ENCODE measurements at places on chromosomes 3 and 15.

DNA sequence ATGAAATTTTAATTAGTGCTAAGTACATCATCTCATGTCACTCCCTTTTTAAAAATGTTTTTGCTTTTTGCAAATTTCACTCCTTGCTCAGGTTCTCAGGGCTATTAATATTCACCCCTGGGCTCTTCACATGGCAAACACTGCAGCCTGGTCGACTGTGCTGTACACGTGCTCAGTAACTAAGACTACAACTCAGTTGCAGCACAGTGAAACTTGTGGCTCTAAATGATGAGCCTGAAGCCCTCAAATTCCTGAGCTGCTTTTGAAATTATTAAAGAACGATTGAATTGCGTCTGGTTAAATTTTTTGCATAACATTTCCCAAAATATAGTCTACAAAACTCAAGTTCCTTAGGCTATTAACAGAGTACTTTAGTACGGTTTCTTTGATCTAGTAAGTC lies 159.3 kb upstream of the C2CD4B start:
- no peak for DNase-seq

DNA sequence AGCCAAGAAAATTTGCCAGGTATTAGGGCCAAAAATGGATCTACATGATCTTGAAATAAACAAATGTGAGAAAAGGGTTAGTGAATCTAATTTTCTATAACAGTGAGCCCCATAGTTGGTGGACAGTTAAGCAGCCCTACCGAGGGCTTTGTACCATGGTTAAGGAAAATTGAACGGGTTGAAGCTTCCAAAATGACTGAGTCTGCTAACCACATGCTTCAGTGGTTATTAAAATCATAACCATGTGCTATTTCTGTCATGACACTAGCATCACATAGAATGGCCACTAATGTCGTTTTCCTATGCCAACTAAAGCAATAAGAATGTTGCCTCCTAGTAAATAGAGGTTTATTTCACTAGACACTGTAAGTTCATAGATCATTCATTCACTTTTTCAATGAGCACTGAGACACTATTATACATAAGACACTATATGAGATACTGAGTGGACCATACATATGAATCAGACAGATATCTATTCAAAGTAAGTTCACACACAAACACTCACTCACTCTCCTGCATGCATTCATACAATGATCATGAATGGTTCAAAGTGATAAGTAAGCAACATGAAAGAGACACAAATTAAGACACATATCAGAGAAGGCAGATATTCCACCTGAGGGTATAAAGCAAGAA lies 4.3 kb downstream of the SST start:
- DNase-seq = no peak

GRCh38 chr15:52262364-52262763 lies 33.2 kb downstream of the MYO5C start:
- DNase-seq = no peak

- DNase-seq = no peak
Observed at GRCh38 chr3:130527426-130527825, 10.4 kb downstream of the COL6A6 start.

GRCh38 chr15:57589754-57590153 lies 1.9 kb upstream of the MYZAP start:
- no peak for DNase-seq

GRCh38 chr3:2415083-2415482 lies 316.4 kb downstream of the CNTN4 start:
- DNase-seq = no peak

DNA sequence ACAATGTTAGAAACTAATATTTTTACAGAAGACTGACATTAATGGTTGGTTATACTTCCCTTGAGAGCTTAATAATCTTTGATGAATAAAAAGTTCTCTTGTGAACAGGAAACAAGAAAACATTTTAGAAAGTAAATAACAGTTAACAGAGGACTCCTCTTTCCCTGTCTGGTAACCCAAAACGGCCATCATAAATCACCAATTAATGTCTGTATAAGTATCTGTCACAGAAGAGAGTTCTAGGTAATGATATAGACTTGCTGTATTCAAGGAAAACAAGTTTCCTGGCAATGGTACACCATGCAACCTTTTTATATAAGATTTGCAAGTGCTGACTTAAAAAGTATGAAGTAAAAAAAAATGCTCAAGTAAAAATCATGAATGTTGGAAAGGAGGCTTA lies 426.7 kb downstream of the SOX2 start:
- no peak for DNase-seq

GRCh38 chr3:15539066-15539465 lies 17.6 kb upstream of the COLQ start:
- no peak for DNase-seq

DNA sequence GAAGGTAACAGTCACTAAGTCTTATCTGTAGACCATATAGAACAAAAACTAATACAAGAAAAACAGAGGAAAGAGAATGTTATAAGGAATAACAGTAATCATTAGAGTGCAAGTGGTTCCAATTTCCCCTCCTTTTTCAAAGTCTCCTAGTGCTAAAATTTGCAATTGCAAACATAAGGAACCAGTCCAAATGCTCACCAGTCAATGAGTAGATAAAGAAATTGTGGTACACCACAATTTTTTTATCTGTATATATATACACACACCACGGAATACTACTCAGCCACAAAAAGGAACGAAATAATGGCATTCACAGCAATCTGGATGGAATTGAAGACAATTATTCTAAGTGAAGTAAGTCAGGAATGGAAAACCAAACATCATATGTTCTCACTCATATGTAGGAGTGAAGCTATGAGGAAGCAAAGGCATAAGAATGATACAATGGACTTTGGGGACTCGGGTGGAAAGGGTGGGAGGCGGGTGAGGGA lies 38.9 kb upstream of the RSL24D1 start:
- no peak for DNase-seq

- peak; percentile 56 for DNase-seq
Observed at GRCh38 chr15:75049392-75049791, 26.0 kb downstream of the PPCDC start.

GRCh38 chr3:158337110-158337509 lies 227.2 kb downstream of the RSRC1 start:
- no peak for DNase-seq

DNA sequence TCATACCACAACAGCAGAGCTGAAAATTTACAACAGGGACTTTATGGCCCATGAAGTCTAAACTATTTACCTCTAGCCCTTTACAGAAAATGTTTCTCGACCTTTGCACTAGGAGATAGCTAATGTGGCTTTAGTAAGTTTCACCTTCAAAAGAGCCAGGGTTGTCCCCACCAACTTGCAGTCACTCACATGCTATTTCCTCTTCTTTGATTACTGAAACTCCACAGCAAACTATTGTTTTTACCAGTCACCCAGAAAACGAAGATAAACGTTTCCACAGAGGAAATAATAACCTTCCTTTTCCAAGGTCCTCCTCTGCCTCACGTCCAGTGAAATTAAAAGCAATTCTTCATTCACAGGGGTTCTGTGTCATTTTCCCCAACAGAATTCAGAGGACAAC lies 48.2 kb downstream of the WWTR1 start:
- no peak for DNase-seq

GRCh38 chr3:131582438-131582837 lies 79.7 kb upstream of the MRPL3 start:
- no peak for DNase-seq

- DNase-seq = no peak
Observed at GRCh38 chr15:82710208-82710555, 507 bp upstream of the AP3B2 start.

DNA sequence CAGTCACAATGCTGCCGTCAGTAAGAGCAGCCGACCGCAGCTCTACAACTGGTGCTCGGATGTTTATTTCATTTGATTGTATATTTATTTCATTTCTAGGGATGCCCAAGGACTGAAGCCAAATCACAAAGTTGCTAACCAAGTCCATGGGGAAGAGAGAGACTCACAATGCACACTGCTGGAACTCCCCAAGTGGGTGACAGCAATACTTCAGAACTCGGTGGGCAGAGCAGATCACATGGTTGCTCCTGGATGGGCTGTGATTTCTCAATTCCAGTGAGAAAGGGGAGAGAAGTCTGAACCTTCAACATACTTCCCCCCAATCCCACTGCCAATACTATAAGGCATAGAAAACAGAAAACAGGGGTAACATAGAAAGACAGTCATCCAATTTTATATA lies 265.8 kb upstream of the WNT5A start:
- no peak for DNase-seq

GRCh38 chr3:139686206-139686605 lies 8.4 kb upstream of the NMNAT3 start:
- no peak for DNase-seq

DNA sequence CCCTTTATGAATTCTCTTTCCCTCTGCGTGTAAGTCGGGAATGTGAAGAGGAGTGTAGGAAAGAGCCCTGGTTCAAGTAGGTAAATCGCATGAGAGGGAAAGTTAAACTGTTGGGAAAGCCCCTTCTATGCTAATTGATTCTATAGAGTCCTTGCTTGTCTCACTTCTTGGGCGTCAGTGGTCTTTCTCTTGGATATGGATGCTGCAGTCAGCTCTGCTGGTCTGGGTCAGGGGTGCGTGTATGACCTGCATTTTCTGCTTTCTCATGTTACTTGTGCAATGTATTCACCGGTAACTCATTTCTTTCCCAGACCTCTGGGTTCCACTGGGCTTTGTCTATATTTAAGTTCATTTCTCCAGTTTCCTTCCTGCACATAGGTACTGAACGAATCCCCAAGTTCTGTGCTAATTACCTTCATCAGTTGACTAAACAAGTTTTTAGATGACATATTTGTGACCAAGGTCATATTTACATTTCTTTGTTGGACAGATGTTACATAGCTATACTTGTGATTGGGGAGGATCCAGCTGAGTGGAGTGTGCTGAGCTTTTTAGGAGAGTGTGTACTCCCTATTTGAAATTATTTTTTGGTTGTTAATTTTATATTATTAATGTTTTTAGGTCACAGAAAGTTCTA lies 1.4 kb downstream of the SETD5 start:
- DNase-seq = no peak

DNA sequence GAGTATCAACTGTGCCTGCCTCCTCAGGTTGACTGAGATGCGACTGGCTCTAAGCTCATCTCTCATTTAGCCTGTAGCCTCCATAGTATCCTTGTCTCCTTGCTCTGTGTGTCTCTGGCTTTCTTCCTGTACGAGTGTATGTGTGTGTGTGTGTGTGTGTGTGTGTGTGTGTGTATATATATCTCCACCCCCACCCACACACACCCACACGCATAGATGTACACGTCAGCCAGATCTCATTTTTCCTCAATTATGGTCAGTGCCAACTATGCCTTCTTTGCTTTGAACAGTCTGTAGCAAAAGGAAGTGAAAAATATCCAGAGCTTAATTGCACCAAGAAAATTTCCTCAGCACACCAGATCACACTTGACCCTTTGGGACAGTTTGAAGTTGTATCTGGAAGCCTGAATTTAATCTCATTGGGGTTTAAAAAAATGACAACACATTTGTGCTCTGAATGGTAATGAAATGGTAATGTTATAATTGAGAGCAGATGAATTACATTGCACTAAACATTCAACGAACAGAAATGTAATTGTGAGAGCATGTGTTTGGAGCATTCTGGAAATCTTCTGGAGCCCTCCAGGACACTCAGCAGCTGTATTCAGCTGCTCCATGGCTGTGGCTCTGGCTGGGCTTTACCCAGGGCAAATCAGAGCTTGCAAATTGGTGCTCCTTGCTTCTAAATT lies 63.6 kb downstream of the RYR3 start:
- DNase-seq = no peak

- no peak for DNase-seq
Observed at GRCh38 chr3:76096836-76097588, 311.7 kb upstream of the ZNF717 start.

DNA sequence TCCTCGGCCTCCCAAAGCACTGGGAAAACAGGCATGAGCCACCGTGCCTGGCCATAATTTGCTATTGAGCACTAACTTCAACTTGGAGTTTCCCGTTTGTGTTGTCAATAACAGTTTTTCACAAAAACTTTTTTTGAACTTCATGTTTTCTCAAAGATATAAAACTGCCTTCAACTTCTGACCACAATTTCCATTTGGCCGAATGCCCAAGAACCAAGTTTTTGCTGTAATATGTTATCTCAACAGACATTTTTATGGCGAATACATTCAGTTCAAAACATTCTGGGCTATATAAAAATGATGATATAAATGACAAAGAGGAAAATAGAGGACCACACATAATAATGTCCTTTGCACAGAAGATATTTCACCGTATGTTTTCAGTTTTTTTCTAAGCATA lies 56.4 kb downstream of the NEDD4 start:
- no peak for DNase-seq

GRCh38 chr15:63395730-63396151 lies 14.1 kb upstream of the CA12 start:
- DNase-seq = no peak

DNA sequence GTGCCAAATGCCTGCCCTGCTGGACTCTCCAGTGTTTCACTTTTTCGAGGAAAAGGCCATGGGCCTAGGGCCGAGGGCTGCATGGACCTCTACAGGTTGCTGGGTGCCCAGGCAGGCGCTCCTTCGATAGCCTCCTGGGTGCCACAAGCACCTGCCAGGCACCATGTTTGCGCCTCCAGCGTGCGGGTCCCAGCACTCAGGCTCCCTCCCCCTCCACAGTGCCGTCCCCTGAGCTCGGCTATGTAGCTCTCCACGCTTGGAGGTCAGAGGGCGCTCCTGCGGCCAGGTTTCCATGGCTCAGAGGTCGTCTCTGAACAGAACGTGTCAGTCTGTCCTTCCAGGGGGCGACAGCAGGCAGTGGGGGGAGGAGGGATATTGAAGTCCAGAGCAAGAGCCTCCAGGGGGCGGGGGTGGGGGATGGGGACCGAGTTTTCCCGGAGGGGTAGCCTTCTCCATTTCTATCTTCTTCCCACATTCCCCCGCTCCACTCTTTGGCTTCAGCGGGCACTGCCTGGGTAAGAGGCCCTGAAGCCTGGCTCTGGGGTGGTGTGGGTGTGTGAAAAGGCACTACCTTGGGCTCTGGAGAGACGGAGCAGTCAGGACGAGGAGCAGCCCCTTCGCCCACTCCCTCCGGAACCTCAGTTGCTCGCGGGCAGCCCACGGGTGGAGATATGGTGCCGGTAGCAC lies 3.6 kb downstream of the ONECUT1 start:
- no peak for DNase-seq

GRCh38 chr3:42730294-42730693 lies 27.7 kb upstream of the HHATL start:
- no peak for DNase-seq

DNA sequence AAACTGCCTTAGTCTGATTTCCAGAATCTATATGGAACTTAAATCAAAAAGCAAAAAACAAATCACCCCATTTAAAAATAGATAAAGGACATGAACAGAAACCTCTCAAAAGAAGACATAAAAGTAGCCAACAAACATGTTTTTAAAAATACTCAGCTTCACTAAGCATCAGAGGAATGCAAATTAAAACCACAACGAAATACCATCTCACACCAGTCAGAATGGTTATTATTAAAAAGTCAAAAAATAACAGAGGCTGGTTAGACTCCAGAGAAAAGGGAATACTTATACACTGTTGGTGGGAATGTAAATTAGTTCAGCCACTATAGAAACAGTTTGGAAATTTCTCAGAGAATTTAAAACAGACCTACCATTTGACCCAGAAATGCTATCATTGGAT lies 367.9 kb downstream of the ZIC4 start:
- DNase-seq = no peak

- no peak for DNase-seq
Observed at GRCh38 chr15:79168922-79169456, 78.4 kb upstream of the RASGRF1 start.

GRCh38 chr3:81013360-81013759 lies 748.1 kb downstream of the GBE1 start:
- DNase-seq = no peak

All from DMS79 (cell line).